ENCODE measurements at places on chromosomes 2 and 18. TPM values are rescaled to one million over a fixed set of nuclear protein-coding genes. Genes with fewer than 3 reads are reported as not detected.

GRCh38 chr2:239321596-239322415, 79.0 kb downstream of the HDAC4 start:
- peak; percentile 40 for DNase-seq
- no peaks in the 10 kb centered on the region for H3K27me3 ChIP-seq
- H3K27ac ChIP-seq, result no peak overlapping the region
- no peaks in the 10 kb centered on the region for H3K4me1 ChIP-seq
- H3K4me3 ChIP-seq, result no peak overlapping the region
- no peaks in the 10 kb centered on the region for H3K36me3 ChIP-seq

DNA sequence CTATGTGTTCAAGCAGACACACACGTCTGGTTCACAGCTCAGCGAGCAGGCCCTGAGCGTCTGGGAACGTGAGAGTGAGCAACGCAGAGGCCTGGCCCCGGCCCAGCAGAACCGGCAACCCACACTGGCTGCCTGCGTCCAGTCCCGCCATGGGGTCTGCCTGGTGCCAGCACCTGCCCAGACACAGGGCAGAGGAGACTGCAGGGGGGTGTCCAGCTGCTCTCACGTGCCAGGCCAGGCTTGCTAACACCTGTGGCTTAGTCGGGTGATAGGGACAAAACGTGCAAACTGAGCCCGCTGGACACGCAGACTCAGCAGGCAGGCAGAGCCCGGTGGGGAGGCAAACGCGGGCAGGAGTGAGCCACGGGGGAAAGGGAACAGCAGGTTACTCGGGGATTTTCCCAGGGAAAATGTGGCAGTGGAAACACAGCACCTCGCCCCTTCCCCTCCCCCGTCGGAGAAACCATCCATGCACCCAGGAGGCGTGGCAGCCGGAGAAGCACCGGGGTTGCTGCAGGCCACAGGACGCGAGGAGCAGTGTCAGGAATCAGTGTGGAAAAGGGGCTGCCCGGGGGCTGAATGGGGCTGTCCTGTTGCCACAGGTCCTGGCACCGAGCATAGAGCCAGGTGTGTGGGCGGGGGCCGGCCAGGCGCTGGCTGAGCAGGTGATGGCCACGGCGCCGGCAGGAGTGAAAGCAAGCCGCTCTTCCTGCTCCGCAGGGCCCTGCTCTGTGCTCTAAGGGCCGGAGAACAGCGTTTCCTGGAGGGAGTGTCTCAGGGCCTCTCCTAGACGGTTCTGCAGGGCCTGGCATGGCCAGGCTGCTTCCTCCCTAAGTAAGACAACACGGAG, 154.7 kb downstream of the HDAC4 start:
- no peak overlapping the region for H3K27ac ChIP-seq
- H3K4me3 ChIP-seq, result no peak overlapping the region
- H3K27me3 ChIP-seq, result no peaks in the 10 kb centered on the region
- H3K4me1 ChIP-seq, result peaks cover 3% of the 10 kb centered on the region

- H3K4me1 ChIP-seq, result peaks cover 4% of the 10 kb centered on the region
- no peak for DNase-seq
- H3K36me3 ChIP-seq, result no peaks in the 10 kb centered on the region
Observed at GRCh38 chr2:126971162-126971480, 72.4 kb downstream of the TEX51 start.

- no peak overlapping the region for H3K27ac ChIP-seq
- no peak for DNase-seq
- H3K36me3 ChIP-seq, result no peaks in the 10 kb centered on the region
- H3K4me3 ChIP-seq, result no peak overlapping the region
- no peaks in the 10 kb centered on the region for H3K4me1 ChIP-seq
Observed at GRCh38 chr18:9322744-9323143, 11.8 kb upstream of the TWSG1 start.

- no peaks in the 10 kb centered on the region for H3K27me3 ChIP-seq
- no peak for DNase-seq
- H3K27ac ChIP-seq, result no peak overlapping the region
- no peak overlapping the region for H3K4me3 ChIP-seq
Observed at GRCh38 chr2:239943571-239943970, 81.6 kb downstream of the NDUFA10 start.

DNA sequence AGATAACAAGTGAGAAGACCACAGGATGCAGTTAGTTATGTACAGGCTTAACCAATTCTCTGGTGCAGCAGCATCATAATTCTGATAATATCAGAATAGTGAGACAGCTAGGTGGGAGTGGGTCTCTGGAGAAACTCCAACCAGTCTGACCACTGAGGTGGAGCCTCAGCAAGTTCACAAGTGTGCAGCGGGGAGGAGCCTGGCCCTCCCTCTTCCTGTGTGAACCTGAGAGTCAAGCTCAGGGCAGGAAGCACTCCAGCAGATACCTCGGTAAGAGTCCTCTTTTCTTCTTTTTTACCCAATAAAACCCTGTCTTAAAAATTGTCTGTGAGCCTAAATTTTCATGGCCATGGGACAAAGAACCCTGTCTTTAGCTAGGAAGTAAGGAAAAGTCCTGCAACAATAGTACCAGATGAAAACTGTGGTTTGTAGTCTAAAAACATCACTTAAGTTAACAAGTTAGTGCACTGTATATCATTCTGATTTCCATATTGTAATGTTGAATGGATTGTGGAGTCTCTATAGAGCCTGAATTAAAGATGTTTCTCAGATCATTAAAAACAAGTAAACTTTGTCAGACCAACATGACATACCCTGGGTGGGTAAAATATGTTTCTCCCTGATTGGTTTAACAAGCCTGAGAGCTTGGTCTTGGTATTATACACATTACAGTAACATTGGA, 370.8 kb downstream of the TMEM182 start:
- H3K27me3 ChIP-seq, result no peaks in the 10 kb centered on the region
- H3K36me3 ChIP-seq, result no peaks in the 10 kb centered on the region
- no peak overlapping the region for H3K4me3 ChIP-seq

- no peaks in the 10 kb centered on the region for H3K4me1 ChIP-seq
- H3K27ac ChIP-seq, result no peak overlapping the region
- H3K27me3 ChIP-seq, result no peaks in the 10 kb centered on the region
- H3K36me3 ChIP-seq, result no peaks in the 10 kb centered on the region
- no peak for DNase-seq
Observed at GRCh38 chr2:171487201-171487600, 35.1 kb upstream of the CYBRD1 start.

The POTEI gene
- not detected for total RNA-seq

The GNLY gene
- total RNA-seq, result not detected

The MTX2 gene
- total RNA-seq, result 8.5 TPM

The TMEM200C gene
- under 0.01 TPM for total RNA-seq

The SYT4 gene
- not detected for total RNA-seq

All from ascending aorta (tissue), 2 donors.